ENCODE measurements at places on chromosomes 7 and 10.

DNA sequence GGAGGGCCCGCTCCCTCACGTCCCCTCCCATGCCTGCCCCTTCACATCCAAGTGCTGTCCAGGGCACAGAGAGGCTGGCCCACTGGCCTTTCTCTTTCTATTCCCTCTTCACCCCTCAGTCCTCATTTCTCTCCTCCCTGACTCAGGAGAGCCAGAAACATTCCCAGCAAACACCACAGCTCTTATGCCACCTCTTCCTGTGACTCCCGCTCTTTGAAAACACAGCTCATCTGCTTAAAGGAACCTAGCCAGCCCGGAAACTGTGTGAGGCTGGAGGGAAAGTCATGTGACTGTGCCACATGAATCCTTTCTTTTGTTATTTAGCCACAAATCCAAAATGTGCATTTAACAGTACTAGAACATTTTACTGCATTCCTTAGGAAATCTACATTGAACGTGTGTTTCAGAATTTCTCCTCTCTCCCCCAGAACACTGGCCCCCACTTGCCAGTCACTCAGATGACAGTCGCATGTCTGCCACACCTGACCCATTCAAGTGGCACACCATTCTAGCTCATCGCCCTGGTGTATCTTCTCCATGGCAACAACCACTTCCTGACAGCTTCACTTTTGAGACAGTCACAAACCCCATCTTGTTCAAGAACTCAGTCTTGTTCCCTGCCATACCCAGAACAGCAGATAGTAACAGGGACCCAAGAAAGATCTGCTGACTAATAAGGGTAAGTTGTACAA lies 42.8 kb downstream of the GRB10 start:
- no peak for DNase-seq

DNA sequence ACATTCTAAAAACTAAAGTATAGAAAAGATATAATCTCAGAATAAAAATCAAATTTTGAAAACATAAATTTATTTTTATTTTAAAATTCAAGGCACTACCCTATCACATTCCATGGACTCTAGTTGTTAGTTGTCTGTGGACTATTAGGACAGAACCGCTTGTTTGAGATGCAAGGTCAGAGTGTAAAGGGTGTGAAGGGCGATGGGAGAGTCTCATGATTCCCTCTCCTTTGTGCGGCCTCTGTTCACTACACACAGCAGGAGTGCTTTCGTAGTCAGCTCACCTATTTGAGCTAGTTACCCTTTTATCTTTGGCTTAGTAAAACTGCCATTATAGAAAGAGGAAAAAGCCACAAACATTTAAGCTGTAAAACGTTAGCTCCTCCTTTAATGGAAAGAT lies 189.8 kb upstream of the TEX47 start:
- DNase-seq = no peak

DNA sequence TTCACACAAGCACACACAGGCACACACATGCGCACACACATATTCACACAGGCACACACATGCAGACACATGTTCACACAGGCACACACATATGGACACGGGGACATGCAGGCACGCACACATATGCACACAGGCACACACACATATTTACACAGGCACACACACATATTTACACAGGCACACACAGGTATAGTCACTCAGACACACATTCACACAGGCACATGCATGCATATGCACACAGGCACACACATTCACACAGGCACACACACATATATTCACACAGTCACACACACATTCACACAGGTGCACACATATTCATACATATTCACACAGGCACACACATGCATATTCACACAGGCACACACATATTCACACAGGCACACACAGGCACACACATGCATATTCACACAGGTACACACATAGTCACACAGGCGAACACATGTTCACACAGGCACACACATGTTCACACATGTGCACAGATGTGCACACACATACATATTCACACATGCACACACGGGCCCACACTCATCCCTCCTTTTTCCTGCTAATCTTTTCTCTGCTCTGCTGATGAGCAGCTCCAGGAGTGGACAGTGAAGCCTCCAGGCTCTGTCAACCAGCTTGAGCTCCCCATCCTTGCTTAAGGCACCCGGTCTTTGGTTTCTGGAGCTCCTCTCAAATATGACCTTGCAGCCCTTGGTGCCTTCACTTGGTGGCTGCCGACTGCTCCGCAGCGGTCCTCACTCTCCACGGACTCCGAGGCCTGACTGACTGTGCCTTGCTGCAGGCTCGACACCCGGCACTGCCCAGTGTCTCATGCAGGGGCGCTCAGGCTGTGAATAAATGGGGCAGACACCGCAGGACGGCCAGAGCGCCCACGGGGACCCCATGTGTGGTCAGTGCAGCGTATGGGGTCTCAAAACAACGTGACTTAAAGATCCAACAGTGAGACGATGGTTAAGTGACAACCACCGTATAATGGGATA lies 581.2 kb upstream of the MGMT start:
- no peak for DNase-seq

- no peak for DNase-seq
Observed at GRCh38 chr10:360653-361052, 225.4 kb downstream of the ZMYND11 start.

- DNase-seq = no peak
Observed at GRCh38 chr10:774661-775244, 85.3 kb upstream of the DIP2C start.

DNA sequence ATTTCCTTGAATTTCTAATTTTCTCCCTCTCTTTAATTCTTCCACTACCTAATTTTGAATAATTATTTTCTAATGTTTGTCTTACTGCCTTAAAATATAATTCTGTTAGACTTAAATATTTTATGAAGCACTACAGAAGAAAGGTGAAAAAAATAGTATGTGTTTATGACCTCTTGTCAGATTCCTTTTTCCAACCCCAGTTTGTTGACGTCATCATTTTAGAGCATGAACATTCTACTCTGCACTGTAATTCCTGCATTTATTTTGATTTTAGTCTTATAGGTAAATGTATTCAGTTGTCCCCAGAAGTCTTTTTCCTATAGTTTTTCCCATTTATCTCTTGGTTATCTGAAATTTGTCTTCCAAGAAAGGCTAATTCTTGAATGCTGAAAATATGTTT lies 468.1 kb downstream of the SORCS3 start:
- DNase-seq = no peak

GRCh38 chr7:45267262-45267661 lies 109.7 kb downstream of the RAMP3 start:
- DNase-seq = no peak

DNA sequence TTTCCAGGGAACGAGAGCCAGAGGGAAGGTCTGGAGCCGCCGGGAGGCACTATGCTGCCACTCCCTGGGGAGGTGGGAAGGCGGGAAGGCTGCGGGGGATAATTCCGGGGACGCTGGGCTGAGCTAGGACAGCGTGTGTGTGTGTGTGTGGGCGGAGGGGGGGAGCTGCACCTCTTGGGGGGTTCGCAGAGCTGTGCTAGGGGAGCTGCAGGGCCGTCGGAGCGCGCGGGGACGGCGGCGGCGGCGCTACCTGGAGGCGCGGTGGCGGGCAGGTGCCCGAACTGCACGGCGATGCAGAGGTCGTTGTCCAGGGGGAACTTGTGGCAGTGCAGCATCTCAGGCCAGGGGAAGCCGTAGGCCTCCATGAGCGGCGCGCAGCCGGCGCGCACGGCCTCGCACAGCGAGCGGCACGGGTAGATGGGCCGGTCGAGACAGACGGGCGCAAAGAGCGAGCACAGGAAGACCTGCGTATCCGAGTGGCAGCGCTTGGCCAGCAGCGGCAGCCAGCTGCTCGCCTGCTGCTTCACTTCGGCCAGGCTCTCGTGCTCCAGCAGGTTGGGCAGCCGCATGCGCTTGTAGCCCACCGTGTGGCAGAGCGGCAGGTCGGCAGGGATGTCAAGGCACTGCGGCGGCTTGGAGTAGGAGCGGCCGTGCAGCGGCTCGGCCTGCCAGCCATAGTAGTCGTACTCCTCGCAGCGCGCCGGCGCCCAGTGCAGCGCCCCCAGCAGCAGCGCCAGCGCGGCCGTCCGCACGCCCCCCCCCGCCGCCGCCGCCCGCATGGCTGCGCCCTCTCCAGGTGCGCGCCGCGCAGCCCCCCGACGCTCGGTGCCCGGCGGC lies 526 bp downstream of the SFRP5 start:
- no peak for DNase-seq

DNA sequence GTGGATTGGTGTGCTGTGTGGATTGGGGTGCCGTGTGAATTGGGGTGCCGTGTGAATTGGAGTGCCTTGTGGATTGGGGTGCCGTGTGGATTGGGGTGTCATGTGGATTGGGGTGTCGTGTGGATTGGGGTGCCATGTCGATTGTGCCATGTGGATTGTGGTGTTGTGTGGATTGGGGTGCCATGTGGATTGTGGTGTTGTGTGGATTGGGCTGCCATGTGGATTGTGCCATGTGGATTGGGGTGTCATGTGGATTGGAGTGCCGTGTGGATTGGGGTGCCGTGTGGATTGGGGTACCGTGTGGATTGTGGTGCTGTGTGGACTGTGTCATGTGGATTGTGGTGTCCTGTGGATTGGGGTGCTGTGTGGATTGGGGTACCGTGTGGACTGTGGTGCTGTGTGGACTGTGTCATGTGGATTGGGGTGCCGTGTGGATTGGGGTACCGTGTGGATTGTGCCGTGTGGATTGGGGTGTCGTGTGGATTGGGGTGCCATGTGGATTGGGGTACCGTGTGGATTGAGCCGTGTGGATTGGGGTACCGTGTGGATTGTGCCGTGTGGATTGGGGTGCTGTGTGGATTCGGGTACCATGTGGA lies 120.6 kb upstream of the NPS start:
- DNase-seq = no peak

DNA sequence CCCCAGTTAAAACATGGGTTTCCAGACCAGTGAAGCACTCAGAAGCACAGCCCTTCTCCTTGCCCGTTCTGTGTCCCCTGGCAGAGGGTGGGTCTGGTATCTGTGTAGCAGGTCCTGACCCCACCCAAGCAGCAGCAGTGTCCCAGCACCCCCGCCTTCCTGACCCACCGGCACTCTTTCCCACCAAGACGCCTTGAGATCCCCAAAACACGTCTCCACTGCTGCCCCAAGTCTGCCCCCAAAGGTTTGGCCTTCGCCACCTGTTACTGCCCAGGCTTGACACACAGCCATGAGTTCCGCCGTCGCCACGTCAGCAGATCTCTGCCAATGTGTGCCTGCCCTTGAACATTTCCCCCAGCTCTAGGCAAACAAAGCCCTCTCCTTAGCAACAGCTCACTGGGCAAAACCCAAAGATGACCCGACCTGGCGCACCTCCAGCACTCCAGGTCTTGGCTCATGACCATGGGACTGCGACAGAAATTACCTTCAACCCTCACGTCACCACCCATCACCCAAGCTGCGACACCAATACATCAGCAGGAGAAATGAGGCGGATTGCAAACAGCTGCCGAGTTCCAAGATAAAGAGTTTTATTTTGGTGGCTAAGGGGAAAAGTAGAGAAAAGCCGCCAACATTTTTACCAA lies 75.6 kb downstream of the CTBP2 start:
- no peak for DNase-seq

DNA sequence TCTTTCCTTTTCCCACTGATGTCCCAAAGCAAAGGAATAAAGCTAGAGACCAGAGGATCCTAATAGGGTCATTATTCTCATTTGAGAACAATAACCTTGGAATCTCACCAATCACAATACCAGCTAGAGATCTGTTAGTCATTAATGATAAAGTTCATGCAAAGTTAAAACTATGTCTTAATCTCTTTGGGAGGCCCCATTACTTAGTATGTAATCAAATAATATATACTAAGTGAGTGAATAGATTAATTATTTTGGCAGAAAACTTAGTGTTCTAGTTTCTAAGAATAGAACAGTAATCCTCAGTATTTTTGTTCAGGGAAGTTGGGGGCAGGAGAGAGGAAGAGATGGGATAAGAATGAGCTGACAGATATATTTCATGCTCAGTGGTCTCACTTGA lies 227.2 kb downstream of the MTERF1 start:
- DNase-seq = no peak

GRCh38 chr7:14691034-14691433 lies 211.5 kb downstream of the DGKB start:
- DNase-seq = no peak

DNA sequence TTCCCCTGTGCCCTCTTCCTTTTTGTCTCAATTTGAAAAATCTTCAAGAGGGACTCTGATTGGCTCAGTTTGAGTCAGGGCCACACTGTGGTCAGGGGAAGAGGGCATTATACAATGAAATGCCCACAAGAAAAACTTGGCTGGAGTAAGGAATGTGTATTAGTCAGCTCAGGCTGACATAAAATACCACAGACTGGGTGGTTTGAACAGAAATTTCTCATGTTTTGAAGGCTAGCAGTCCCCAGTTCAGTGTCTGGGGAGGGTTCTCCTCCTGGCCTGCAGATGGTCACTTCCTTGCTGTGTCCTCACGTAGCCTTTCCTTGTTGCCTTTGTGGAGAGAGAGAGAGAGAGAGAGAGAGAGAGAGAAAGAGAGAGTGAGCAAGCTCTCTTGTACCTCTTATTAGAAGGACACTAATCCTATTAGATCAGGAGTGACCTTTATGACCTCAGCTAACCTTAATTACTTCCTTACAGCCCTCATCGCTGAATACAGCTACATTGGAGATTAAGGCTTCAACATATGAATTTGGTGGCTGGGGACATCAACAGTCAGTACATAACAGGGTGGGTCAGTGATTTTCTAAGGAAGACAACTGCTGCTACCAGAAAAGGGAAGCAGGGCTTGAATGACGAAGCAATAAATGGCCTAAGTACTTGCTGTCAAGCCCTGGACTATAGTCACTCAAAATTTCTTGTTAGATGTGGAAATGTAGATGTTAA lies 25.8 kb upstream of the FAM13C start:
- DNase-seq = no peak

GRCh38 chr7:151690606-151691005 lies 170.9 kb upstream of the RHEB start:
- DNase-seq = no peak

DNA sequence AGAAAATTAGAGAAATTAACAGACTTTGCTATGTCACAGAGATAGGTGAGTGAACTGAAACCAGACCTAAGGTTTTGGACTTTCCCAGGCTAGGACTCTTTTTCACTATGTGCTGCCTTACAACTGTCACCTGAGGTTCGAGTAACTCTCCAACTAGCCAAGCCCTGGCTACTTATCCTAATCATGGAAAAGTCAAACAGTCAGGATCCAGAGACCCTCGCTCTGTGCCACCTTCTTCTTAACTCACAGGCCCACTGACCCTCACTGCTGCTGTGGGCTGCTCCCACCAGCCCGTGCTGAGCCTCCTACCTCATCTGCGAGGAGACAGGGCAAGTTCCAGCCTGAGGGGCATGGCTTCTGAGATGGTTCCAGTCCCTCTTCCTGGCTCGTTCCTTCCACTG lies 211.4 kb upstream of the KLF14 start:
- no peak for DNase-seq

GRCh38 chr7:134155871-134156270 lies 28.7 kb downstream of the LRGUK start:
- no peak for DNase-seq

GRCh38 chr7:123538189-123538714 lies 3.9 kb upstream of the IQUB start:
- no peak for DNase-seq

DNA sequence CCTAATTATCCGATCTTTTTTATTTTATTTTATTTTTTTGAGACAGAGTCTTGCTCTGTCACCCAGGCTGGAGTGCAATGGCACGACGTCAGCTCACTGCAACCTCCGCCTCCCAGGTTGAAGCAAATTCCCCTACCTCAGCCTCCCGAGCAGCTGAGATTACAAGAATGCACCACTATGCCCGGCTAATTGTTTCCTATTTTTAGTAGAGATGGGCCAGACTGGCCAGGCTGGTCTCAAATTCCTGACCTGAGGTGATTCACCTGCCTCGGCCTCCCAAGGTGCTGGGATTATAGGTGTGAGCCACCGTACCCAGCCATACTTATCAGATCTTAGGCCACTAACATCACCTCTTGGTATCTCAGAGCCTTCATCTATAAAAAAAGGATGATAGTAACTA lies 4.9 kb downstream of the SLC25A13 start:
- no peak for DNase-seq
